ENCODE measurements at places on chromosomes 5 and 9.

- no peak for DNase-seq
Observed at GRCh38 chr5:1270933-1271914, 23.6 kb downstream of the TERT start.

DNA sequence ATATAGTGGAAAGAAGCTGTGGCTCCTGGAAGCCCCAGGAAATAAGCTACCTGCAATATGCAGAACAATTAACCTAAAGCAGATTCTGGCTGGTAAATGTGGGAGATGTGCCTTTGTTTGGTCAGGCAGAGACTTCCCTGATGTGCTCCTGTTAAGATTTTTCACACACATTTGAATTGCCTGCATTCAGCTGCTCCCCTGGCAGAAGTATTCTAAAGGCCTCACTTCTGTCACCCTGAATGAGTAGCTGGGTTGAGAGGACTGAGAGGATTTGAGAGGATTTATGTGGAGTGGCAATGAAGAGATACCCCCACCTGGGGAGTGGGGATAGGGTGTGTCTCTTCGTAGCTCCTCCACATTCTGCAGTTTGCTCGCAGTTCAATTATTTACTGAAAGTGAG, 130.5 kb downstream of the ST8SIA4 start:
- no peak for DNase-seq

GRCh38 chr5:36397901-36398536, 96.3 kb upstream of the RANBP3L start:
- no peak for DNase-seq

- no peak for DNase-seq
Observed at GRCh38 chr5:61624553-61625136, 292.6 kb downstream of the ZSWIM6 start.

- no peak for DNase-seq
Observed at GRCh38 chr9:38434853-38435252, 10.6 kb upstream of the IGFBPL1 start.

DNA sequence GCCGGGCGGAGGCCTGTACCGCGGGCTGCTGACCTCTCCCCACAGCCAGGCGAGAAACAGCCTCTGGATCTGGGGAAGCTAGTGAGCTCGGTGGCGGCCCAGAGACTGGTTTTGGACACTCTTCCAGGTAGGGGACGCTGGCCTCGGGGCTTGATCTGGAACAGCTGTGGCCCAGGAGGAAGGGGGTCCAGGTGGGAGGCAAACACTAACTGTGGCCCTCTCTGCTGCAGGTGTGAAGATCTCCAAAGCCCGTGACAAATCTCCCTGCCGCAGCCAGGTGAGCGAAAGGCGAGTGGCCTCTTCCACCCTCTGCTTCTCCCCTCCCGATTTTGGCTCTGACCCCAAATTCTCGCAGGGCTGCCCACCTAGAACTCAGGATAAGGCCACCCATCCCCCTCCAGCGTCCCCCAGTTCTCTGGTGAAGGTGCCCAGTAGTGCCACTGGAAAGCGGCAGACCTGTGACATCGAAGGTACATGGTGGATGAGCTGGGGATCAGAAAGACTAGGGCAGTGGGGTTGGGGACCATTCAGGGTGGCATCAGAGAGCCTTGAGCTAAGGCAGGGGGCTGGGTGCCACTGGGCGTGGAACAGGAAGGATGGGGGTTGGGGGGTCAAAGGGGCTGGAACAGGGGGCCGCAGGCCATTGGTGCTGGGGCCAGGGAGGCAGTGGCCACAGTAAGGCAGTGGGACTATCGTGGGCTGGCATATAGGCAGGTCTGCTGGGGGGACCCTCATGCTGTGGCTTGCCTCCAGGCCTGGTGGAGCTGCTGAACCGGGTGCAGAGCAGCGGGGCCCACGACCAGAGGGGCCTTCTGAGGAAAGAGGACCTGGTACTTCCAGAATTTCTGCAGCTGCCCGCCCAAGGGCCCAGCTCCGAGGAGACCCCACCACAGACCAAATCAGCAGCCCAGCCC, 12.9 kb upstream of the SLC34A1 start:
- no peak for DNase-seq

GRCh38 chr5:132487841-132488555, 2.6 kb downstream of the IRF1 start:
- DNase-seq, result no peak

DNA sequence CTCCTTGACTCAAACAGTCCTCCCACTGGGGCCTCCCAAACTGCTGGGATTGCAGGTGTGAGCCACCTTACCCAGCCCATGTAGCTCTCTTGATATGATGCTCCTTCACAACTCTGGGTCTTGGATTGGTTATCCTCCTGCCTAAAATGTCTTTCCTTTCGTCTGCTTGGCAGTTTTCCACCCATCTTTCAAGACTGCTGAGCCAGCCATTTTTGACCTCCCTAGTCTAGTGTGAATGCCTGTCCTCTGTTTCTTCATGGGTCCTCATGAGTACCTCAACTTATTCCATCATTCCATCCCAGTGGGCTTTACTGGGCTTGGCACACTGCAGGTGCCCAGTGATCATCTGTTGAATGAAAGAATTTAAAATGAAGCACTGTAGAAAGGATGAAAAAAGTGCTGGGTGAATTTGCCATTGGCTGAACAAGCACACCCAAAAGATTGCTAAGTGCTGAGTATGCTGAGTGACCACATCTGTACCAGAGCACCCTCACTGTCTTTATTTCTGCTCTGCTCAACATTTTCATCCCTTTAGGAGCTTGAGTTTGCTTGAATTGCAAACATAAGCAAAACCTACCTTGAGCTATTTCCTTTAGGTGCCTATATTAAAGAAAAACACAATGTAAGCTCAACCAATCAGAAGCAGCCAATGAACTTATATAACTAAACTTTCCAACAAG, 84.8 kb upstream of the FAM169A start:
- no peak for DNase-seq

GRCh38 chr5:126869005-126869451, 92.1 kb downstream of the LMNB1 start:
- no peak for DNase-seq

DNA sequence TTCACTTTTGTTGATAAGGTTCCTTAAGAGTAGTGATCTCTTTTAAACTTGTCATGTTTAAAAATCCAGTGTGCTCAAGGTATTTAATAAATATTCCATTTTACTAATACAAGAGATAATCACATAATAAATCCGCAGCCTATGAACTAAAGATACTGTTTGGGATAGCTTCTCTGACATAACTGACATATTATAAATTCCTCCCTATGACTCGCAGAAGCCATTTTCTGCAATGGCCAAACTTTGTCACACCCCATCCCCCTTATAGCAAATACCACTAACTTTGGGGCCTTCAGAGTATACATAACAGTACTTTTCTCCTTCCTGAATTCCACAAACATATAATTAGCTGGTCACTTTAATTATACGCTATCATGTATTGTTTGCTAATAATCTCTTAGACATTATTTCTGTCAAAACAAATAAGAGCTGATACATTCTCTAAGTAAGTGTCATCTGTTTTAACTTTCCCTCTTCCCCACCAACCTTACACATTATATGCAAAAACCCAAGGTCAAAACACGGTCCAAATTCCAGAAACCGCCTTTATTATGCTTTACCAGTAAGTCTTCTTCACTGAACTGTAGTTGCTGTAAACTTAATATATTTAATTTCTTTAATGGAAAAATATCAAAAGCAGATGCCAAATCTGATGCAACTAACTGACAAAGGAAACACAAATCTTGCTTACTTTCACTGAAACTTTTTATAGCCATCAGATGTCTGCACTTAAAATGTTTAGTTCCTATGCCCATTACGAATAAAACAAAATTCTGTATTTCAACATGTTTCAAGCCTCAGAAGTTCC, 971 bp downstream of the TMEM267 start:
- no peak for DNase-seq

GRCh38 chr5:24609706-24610105, 35.1 kb downstream of the CDH10 start:
- no peak for DNase-seq

GRCh38 chr5:126251024-126251423, 172.2 kb upstream of the GRAMD2B start:
- no peak for DNase-seq

GRCh38 chr9:83197591-83197990, 134.6 kb upstream of the RASEF start:
- DNase-seq, result no peak

DNA sequence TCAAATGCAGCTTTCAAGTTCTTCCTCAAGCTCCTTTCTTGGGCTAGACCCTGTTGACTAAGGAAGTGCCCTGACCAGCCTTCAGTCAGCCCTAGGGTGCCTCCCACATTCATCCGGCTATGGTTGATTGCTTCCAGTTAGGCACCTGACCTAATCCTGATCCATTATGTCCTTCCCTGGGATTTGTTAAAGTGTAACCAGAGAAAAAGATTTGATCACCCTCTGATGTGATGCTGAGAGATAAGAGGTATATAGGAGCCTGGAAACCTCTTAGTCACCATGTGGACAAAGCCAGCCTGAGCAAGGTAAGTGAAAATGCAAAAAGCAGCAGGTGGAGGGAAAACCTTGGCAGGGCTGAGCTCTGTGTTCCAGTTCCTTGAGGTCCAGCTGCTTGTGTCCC, 178.8 kb upstream of the ERCC6L2 start:
- DNase-seq, result no peak

- DNase-seq, result no peak
Observed at GRCh38 chr9:93098236-93098946, 2.4 kb downstream of the CARD19 start.

- no peak for DNase-seq
Observed at GRCh38 chr5:156920042-156920860, 42.8 kb downstream of the TIMD4 start.

Data from T follicular helper cell (primary cell).